ENCODE measurements at places on chromosomes 6 and 20. TPM values are rescaled to one million over a fixed set of nuclear protein-coding genes. Genes with fewer than 3 reads are reported as not detected.

Gene PPT2
- total RNA-seq = 3.2 TPM

GRCh38 chr6:70563530-70563929 is 3.2 kb upstream of the SDHAF4 start:
- peak; percentile 24 for DNase-seq

DNA sequence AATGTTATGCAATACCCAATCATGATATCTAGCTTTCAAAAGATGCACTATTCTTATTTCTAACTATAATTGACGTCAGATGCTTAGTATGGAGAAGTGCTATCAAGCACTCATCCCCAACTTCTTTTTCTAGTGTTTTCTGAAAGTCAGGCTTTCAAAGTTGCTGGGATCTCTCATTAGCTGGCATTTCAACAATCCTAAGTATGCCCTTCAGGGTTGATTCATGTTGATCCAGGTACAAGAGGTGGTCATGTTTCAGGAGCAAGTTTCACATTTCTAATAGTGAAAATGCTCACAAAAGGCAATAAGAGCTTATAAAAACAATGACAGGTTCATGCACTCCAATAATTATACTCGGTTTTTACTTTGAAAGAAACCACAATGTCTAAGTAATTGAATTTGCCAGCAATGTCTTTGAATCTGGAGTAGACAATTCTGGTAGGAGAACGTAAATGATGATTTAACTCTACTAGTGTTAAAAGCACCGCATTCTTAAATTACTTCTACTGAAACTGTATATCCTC is 193.7 kb upstream of the KHDRBS2 start:
- no peak for DNase-seq

DNA sequence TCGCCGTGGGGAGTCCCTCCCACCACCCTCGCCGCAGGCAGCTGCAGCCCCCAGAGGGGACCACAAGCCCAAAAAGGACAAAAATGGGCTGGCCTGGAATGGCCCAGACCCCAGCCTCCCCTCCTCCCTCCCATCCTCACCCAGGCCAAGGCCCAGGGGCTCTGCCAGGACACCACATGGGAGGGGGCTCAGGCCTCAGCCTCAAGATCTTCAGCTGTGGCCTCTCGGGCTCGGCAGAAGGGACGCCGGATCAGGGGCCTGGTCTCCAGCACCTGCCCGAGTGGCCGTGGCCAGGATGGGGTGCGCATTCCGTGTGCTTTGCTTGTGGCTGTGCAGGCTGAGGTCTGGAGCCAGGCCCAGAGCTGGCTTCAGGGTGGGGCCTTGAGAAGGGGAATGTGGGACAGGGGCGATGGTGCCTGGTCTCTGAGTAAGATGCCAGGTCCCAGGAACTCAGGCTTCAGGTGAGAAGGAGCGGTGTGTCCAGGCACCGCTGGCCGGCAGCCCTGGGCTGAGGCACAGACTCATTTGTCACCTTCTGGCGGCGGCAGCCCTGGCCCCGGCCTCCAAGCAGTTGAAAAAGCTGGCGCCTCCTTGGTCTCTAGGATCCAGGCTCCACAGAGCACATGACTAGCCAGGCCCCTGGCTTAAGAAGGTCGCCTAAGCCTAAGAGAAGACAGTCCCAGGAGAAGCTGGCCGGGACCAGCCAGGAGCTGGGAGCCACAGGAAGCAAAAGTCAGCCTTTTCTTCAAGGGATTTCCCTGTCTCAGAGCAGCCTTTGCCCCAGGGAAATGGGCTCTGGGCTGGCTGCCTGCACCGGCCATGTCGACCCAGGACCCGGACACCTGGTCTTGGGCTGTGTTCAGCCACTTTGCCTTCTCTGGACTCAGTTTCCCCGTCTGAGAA is 35.2 kb upstream of the MRGBP start:
- DNase-seq = no peak

DNA sequence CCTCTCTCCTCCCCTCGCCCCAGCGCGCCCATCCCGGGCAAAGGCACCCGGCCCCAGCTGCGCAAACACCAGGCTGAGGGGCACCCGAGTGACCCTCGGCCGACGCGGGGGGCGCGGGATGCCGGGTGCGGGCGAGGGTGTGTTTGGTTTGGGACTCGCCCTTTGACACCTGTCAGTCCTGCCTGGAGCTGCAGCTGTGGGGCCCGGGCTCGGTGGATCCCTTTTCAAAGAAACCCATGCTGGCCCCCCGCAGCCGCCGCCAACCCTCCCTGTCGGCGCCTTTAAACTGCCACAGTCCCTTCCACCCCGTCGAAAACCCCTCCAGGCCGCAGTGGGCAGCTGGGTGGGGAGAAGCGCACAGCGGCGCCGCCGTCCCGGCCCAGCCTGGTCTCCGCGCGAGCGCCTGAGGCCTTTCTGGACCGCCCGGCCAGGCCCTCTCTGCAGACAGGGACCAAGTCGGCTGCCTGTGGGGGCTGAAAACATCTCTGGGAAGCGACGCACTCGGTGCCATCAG is 5.5 kb downstream of the FOXQ1 start:
- no peak for DNase-seq

GRCh38 chr6:15338476-15338875 is 92.6 kb downstream of the JARID2 start:
- DNase-seq = no peak

DNA sequence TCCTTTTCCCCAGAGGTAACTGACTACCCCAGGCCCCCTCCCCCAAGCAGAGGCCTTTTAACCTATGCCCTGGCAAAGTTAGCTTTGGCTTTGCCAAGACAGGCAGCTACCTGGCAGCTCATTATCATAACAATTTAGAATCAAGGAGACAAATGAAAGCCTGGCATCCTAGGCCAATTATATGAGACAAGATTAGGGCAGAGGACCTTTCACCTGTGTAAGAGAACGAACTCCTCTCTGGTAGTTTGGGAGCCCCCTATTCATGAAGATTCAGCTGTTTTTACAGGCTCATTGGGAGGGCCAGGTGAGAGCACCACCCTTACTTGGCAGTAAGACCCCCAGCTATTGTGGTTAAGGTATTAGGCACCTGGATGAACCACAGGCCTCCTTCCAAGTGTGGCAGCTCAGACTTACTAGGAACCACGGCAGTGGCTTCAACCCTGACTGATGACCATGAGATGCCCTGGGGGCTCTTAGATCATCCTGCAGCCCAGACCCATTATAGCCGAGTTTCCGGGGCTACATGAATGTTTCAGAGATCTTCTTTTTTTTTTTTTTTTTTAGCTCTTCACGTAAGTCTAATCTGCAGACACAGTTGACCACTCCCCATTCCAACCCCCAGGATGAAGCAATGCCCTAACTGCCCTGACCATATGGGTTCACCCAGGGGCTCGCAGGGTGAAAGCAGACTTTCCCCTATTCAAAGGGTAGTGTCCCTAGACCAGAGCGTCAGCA is 56.2 kb downstream of the RAB44 start:
- no peak for DNase-seq

GRCh38 chr6:163804991-163805390 is 390.5 kb downstream of the QKI start:
- no peak for DNase-seq

- no peak for DNase-seq
Measured at GRCh38 chr6:102553214-102553613, 1159.7 kb downstream of the GRIK2 start.

Gene TBC1D20
- 42.8 TPM for total RNA-seq

- no peak for DNase-seq
Measured at GRCh38 chr6:143544011-143544696, 32.6 kb upstream of the FUCA2 start.

DNA sequence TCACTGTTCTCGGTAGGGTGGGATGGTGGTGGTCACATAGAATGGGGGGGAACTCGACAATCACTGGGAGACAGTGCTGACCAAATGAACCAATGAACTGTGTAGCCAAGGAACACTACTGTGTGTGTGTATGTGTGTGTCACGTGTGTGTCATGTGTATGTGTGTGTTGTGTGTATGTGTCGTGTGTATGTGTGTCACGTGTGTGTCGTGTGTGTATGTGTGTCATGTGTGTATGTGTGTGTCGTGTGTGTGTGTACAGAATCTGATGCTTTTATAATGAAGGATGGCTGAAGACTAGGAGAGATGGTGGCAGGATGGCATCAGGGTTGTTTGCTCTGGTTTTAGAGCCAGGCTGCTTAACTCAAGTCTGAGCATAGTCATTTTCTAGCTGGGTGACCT is 99.1 kb upstream of the DUSP22 start:
- no peak for DNase-seq

Gene LST1
- total RNA-seq = not detected

DNA sequence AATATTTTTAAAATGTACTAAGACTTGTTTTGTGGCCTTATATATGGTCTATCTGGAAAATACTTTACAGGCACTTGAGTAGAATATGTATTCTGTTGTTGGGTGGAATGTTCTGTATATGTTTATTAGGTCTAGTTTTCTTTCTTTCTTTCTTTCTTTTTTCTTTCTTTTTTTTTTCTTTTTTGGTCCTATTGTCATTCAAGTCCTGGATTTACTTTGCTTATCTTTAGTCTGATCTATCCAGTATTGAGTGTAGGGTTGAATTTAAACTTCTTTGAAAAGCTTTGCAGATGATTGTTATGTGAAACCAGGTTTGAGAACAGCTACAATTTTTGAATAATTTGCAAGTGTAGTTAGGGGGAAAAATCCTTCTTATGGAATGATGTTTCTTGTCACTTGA is 67.1 kb upstream of the GRIK2 start:
- DNase-seq = no peak

- DNase-seq = peak; percentile 93
Measured at GRCh38 chr20:32685541-32686529, 12.1 kb upstream of the C20orf203 start.

Gene KIF25
- not detected for total RNA-seq

DNA sequence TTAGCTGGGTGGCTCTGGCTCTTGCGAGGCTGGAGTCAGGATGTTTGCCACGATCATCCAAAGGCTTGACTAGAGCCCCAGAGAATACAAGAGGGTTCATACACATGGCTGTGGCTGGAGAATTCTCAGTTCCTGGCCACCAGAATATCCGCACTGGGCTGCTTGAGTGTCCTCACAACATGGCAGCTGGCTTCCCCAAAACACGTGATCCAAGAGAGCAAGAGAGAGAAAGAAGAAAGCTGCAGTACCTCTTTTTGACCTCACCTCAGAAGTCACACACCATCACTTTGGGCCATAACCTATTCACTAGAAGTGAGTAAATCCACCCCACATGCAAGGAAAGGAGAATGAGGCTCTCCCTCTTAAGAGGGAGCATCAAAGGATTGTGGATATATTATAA is 21.5 kb upstream of the BPIFB1 start:
- no peak for DNase-seq

Gene LY6G6F
- total RNA-seq = not detected

GRCh38 chr6:157264701-157265100 is 58.6 kb downstream of the TMEM242 start:
- DNase-seq = no peak

DNA sequence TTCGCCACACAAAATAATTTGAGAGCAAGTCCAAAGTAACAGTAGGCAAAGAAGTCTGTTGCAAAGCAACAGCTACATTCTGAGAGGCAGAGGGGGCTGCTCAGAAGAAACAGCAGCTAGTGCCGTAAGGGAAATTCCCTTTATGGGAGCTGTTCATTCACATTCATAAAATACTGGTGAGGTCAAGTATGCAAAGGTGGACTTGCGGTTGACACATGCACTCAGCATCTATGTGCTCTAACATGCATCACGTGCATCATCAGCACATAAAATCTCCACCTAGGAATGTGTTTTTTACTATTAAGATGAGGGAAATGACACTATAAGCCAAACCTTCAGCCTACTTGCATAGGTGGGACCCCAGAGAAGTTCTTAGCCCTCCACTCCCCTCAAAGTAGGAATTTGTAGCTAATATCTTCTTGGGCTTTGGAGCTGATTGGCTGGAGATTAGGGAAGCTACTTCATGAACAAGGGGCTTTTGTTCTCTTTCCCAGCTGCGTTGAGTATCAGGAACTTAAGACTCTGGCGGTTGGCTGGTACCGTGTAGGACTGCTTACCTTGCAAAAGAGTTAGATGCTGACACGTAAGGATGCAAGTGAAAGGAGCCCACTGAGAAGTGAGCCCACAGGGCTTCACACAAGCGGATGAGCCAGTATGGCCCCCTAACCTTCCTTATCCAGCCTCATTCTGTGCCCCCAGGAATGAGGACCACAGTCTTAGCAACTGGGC is 12.4 kb downstream of the CST3 start:
- DNase-seq = no peak
